Stimulated activated CD4-positive, alpha-beta T cell treated with anti-CD3 and anti-CD28 coated beads, TNF-alpha, amount 100 ng/mL, for 24 hours (primary cell): ENCODE measurements at places on chromosomes 3 and 15.

- DNase-seq, result no peak
Observed at GRCh38 chr15:57285386-57285785, 90.9 kb upstream of the CGNL1 start.

- no peak for DNase-seq
Observed at GRCh38 chr3:144670571-144670970, 698.9 kb downstream of the DIPK2A start.

- no peak for DNase-seq
Observed at GRCh38 chr15:68335251-68335650, 57.7 kb downstream of the FEM1B start.

DNA sequence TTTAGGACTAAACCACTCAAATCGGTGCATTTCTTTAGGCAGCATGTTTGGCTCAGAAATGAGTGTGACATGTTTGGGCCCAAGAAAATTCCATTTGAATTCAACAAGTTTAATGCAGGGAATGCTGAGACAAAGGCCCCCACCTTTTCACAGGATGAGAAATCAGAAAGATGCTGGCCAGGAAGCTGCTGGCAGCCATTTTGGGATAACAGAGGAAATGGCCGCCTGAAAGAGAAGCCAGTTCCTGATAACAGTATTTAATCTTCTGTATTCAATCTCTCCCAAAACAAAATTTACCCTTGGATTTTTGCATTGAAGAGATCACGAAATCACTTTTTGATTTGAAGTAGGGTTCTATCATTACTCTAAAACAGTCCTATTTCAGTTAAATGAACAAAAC is 350.9 kb downstream of the SLC9A9 start:
- DNase-seq, result no peak

GRCh38 chr15:28020644-28021043 is 78.5 kb downstream of the OCA2 start:
- no peak for DNase-seq

- no peak for DNase-seq
Observed at GRCh38 chr3:139440639-139441556, 35.4 kb downstream of the RBP2 start.

DNA sequence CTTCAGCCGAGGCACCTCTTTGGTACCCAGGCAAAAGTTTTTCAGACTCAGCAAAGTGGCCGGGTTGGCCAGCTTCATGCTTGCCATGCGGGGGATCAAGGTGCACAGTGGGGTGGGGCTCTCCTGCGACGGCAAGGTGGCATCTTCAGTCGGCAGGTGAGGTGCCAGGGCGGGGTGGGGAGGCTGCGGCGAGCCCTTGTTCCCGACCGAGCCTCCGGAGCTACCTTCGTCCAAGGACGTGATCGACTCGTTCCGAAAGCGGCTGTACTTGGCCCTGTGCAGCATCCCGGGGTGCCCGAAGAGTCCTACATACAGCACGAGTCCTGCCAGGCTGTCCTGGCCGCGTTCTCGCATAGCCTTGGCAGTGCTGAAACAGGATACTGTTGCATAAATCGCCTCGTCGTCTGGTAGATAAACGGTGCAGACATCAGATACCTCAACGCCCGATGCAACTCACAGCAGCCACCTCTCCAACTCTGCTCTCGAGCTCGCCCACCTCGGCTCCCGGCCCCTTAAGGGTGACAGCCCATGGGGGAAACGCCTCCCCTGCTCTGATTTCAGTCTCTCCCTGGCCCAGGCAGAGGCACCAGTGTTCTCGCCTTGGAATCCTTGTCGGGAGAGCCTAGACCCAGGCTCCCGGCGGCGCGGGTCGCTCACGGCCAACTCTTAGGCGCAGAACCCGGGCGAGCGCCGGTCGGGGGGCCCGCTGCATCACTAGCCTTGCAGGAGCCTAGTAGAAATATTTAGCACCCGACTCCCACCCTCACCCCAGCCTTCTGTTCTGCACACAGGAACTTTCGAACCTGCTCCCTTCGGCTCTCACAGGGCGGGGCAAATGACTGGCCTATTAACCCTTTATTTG is 826 bp downstream of the SHC4 start:
- peak; percentile 7 for DNase-seq

- DNase-seq, result no peak
Observed at GRCh38 chr3:55476515-55476914, 10.6 kb downstream of the WNT5A start.

DNA sequence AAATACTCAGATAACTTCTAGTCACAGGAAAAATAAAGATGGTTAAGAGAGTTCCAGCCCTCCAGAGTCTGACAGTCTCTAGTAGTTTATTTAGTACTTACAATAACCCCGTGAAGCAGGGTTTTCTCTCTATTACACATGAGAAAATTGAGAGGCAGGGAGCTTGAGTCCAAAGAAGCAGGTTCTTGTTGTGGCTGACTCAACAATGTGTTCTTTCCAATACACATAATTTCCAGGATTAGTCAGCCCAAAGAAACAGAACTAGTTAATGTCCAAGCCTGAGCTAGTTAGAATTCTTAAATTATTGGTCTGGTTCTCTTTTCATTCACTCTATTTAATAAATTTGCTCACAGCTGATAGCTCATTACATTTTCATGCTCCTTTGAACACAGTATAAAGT is 49.9 kb downstream of the ALDH1A2 start:
- DNase-seq, result no peak

DNA sequence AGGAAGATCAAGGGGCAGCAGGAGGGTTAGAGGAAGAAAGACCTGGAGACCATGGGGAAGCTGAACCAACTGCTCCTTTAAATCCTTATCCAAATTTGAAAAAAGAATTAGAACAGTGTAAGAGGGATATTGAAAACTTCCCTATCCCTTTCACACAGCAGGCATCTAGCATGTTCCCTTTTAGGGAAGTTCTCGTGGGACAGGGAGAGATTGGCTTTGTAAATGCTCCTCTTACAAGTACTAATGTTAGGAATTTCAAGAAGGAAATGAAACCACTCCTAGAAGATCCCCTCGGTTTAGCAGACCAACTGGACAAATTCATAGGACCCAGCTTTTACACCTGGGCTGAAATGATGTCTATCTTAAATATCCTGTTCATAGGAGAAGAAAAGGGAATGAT is 41.5 kb downstream of the PPCDC start:
- DNase-seq, result no peak

GRCh38 chr15:45187578-45187893 is 230 bp downstream of the SHF start:
- DNase-seq, result no peak

DNA sequence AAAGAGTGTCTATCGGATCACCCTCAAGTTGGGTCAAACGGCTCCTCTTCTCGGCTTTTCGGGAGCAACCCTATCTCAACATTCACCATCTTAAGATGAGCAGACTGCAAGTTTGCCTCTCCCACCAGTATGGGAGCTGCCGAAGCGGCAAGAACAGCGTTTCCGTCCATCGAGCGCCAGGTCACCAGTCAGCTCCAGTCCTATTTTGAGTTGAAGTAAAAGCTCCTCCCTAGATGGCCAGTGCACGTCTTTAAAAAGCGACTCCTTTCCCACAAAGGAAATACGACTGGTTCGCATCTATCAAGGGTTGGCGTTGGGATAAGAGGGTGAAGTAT is 369 bp upstream of the U2SURP start:
- DNase-seq, result no peak

DNA sequence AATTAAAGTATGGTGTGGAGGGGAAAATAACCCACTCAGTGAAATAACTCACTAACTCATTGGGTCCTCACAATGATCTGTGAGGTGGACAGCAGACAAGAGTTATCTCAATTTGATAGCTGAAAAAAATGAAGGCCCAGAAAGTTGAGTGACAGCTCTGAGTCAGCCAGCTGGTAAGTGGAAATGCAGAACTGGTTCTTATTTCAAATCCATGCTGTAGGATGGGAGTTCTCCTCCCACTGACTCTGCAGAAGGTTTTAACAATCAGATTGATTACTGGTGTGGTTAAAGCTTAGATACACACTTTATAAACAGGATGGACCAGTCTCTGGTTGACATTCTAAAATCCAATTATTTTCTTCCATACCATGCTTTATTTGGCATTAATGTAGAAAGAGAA is 87.0 kb upstream of the LMOD3 start:
- no peak for DNase-seq

DNA sequence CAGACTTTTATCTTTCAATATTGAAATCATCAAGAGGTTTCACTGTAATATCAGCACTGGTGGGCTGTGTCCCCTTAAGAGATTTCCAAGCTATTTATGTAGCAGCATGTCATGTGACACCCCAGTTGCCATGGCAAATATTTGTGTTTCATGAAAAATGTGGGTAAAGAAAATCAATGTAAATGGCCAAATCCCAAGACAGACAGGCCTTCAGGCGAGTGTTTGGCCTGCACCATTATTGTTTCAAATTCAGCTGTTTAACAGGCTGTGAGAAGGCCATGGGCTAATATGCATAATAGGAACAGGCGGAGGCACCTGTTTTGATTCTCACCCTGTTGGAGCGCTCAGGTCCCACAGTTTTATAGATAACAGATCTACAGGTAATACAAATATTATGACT is 104.2 kb downstream of the IQCH start:
- no peak for DNase-seq

DNA sequence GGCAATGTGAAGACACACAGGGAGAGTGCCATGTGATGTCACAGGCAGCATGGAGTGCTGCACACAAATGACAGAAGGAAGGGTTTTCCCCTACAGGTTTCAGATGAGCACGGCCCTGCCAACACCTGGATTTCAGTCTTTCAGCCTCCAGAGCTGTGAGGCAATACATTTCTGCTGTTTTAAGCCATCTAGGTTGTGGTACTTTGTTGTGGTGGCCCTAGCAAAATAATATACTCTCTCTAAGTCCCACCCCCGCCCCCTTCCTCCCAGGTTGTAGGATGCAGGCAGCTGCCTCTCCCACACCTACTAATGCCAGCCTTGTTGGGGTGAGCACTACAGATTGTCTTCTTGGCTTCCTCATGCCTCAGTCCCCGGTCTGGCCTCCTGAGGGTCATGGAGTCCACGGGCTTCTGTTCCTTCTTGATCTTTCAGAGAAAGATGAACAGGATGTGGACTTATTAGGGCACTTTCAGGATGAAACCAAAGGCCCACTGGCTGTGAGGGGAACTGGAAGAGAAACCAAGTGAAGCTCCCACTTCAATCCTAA is 180.0 kb downstream of the CD47 start:
- DNase-seq, result no peak

DNA sequence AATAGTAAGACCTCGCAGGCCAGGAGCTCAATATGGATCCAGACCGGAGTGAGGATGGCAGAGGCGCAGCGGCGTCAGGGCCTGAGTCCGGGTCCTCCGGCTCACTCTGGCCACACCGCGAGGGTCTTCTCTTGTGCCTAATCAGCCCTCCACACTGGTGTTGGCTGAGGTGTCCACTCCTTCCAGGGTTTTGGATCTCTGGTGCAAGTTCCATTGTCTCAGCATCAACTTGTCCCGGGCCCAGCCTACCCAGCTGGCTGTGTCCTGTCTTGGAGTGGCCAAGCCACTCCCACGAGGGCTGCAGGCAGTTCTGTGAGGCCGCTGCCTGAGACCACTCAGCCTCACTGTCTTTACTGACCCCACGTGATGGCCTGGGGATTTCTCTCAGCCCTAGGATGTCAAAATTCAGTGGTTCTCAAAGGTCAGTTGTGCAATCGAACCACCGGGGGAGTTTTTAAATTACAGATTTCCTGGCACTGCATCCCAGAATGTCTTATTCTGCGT is 12.6 kb upstream of the GOLGA6L7 start:
- no peak for DNase-seq

DNA sequence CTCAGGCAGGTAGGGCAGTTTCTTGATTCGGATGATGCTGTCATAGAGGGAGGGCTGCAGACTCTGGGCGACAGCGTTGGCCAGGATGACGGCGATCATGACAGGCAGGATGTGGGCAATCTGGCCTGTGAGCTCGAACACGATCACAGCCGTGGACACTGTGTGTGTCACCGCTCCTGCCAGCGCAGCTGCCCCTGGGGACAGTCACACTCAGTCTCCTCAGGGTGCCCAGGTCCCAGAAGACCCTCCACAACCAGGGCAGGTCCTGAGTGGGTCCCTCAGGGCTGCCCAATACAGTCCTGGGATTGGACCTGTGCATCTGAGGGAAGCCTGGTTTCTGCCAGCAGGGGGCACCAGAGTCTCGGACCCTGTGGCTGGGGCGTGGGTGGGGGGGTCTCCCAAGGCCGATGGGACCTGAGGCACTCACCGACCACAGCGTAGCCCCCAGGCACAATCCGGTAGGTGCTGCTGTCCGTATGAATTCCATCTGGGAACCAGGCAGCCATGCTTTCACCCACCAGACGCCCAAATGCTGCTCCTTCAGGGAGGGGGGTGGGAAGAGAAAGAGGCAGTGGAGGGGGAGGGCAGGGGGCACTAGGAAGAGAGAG is 7.2 kb downstream of the CLCN2 start:
- peak; percentile 36 for DNase-seq

- no peak for DNase-seq
Observed at GRCh38 chr3:136984837-136985236, 27.1 kb downstream of the IL20RB start.

GRCh38 chr15:89761929-89762328 is 10.9 kb upstream of the MESP1 start:
- no peak for DNase-seq

GRCh38 chr15:80251428-80252120 is 439 bp downstream of the CTXND1 start:
- no peak for DNase-seq

- DNase-seq, result no peak
Observed at GRCh38 chr3:25507811-25508210, 79.7 kb downstream of the RARB start.

DNA sequence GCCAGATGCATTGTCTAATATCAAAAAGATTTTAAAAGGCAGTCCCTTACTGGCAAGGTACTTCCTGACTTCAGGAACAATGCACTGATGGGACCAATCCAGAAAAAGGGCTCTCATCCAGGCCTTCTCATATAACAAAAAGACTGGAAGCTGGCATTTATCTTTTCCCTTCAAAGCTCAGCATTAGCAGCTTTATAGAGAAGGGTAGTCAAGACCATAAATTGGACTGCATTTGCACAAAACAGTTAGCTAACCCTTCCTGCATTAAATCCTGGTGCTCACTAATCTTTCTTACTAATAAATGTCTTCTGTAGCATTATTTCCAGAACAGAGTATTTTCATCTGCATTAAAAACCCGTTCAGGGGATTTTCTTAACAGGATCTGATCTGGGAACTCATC is 46.0 kb upstream of the NEK10 start:
- DNase-seq, result no peak

GRCh38 chr15:58604455-58604923 is 145.0 kb downstream of the ADAM10 start:
- no peak for DNase-seq

DNA sequence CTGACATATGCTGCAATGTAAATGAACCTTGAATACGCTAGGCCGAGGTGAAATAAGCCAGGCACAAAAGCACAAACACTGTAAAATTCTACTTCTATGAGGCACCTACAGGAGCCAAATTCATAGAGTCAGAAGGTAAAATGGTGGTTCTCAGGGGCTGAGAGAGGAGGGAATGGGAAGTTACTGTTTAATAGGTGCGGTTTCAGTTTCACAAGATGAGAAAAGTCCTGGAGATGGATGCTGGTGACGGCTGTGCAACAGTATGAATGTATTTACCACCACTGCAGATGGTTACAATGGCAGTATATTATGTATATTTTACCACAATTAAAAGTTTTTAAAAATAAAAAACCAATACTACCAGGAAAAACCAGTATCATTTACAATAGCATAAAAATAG is 4.0 kb downstream of the TNK2 start:
- DNase-seq, result no peak

GRCh38 chr15:28131400-28131799 is 32.3 kb upstream of the OCA2 start:
- no peak for DNase-seq

- DNase-seq, result no peak
Observed at GRCh38 chr3:12870942-12871341, 29.6 kb upstream of the RPL32 start.
